Testis (tissue), 5 donors: ENCODE measurements at places on chromosomes 7 and 10.
A peak's percentile ranks its signal among the peaks of the same experiment; 100 is the strongest.

- no peak overlapping the region for H3K4me3 ChIP-seq
- no peak overlapping the region for H3K27ac ChIP-seq
- H3K4me1 ChIP-seq, result peaks cover 13% of the 10 kb centered on the region
- H3K27me3 ChIP-seq, result peaks cover 8% of the 10 kb centered on the region
- no peaks in the 10 kb centered on the region for H3K36me3 ChIP-seq
- no peak for DNase-seq
Observed at GRCh38 chr7:27158436-27159265, 2.2 kb upstream of the HOXA7 start.

- peaks cover 9% of the 10 kb centered on the region for H3K4me1 ChIP-seq
- no peak overlapping the region for H3K4me3 ChIP-seq
- DNase-seq, result no peak
- no peak overlapping the region for H3K27ac ChIP-seq
- no peaks in the 10 kb centered on the region for H3K27me3 ChIP-seq
Observed at GRCh38 chr10:75137533-75138438, 26.3 kb downstream of the SAMD8 start.

- H3K4me3 ChIP-seq, result no peak overlapping the region
- DNase-seq, result no peak
- H3K27me3 ChIP-seq, result no peaks in the 10 kb centered on the region
- no peaks in the 10 kb centered on the region for H3K4me1 ChIP-seq
- H3K36me3 ChIP-seq, result no peaks in the 10 kb centered on the region
Observed at GRCh38 chr10:1646332-1646731, 91.0 kb downstream of the ADARB2 start.

DNA sequence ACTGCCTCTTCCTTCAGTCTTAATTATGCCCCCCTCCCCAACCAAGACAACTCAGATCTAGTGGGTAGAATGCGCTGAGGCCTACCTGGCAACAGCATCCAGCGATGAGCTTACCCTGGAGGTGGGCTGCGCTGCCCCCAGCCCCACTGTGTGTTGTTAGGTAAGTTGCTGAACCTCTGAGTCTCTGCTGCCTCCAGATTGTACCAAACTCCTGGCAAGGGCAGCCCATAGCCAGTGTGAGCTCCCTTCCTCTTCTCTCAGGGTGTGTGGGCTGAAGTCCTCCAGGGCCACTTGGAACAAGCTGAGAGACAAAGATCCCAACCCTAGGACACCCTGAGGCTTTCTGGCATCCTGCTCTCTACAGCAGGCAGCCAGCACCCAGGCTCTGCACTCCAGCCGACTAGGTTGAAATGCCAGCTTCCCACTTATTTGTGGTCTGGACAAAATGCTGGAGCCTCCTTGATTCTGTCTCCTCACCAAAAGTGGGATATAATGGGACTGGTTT lies 135.3 kb downstream of the ARHGAP22 start:
- DNase-seq, result peak; percentile 11
- no peak overlapping the region for H3K4me3 ChIP-seq
- no peaks in the 10 kb centered on the region for H3K27me3 ChIP-seq
- H3K4me1 ChIP-seq, result peaks cover 27% of the 10 kb centered on the region
- H3K36me3 ChIP-seq, result no peaks in the 10 kb centered on the region

DNA sequence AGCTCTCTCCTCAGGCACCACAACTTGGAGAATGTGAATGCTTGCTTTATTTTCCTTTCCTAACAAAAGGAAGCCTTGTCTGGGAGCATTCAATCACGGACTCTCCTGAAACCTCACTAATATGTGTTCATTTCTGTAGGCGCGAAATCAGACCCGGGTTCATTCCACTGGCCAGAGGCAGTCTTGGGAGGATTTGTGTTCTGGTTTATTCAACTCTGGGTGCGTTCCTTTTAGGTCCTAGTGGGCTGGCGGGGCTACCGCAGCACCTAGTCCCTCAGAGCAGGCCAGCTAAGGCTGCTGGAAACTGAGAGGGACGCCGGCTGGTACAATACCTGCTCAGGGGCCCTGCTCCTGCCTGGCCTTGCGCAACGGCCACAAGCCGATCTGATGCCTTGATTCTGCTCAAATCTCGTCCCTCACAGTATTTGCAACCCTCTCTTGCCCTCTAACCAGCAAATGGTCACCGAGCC lies 7.5 kb downstream of the HOXA4 start:
- no peak overlapping the region for H3K27ac ChIP-seq
- H3K4me1 ChIP-seq, result no peaks in the 10 kb centered on the region
- H3K4me3 ChIP-seq, result no peak overlapping the region
- no peaks in the 10 kb centered on the region for H3K27me3 ChIP-seq

DNA sequence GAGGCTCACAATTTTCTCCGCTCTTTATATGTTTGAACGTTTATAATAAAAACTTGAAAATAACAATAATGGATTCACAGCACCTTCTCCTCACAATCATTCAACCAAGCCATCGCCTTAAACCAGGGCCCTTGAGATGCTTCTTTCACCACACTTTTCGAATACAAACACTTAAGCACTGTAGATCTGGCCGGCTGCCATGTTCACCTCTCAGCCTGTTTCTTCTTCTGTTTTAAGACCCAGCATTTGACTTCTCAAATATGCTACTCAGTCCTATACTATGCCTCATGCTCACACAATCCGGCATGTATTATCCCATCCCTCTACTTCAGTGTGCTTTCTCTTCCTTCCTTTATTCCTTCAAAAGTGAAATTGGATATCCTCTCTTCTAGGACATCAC lies 280.6 kb downstream of the TFEC start:
- H3K4me1 ChIP-seq, result no peaks in the 10 kb centered on the region
- DNase-seq, result no peak
- H3K4me3 ChIP-seq, result no peak overlapping the region
- no peak overlapping the region for H3K27ac ChIP-seq

- H3K27me3 ChIP-seq, result no peaks in the 10 kb centered on the region
- H3K36me3 ChIP-seq, result no peaks in the 10 kb centered on the region
- no peaks in the 10 kb centered on the region for H3K4me1 ChIP-seq
- no peak overlapping the region for H3K27ac ChIP-seq
- H3K4me3 ChIP-seq, result no peak overlapping the region
Observed at GRCh38 chr7:127769696-127770400, 117.9 kb downstream of the SND1 start.

DNA sequence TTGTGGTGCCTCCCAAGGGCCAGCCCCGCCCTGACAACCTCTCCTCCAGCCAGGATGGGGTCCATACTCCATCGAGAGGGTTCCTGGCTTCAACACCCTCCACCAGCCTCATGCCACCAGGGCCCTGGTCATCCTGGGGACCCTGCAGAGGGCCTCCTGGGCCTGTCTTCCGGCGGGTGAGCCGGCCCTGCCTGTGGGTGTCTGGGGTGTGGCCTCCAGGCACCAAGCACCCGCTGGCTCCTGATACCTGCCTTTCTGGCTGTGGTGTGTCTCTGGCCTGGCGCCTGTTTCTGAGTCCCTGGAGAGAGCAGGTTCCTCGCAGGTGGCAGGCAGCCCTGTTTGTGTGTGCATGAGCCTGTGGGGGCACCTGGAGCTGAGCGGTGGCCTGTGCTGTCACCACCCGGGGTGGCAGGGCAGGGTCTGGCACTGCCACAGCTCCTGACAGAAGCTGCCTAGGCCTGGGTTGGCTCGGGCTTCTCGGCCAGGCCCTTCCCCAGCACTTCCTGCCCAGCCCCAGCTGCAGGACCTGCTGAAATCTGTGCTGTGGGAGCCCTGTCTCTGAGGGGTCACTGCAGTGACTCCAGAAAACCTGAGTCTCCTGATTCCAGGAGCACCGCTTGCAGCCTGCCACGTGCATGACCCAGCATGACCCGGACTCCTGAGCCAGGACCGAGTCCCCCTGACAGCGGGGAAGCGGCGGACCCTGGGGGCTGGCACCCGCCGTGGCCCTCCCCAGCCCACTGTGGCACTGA lies 18.4 kb downstream of the ADAM8 start:
- H3K36me3 ChIP-seq, result no peaks in the 10 kb centered on the region
- no peak overlapping the region for H3K4me3 ChIP-seq
- no peak overlapping the region for H3K27ac ChIP-seq
- peaks cover 46% of the 10 kb centered on the region for H3K4me1 ChIP-seq
- H3K27me3 ChIP-seq, result no peaks in the 10 kb centered on the region

DNA sequence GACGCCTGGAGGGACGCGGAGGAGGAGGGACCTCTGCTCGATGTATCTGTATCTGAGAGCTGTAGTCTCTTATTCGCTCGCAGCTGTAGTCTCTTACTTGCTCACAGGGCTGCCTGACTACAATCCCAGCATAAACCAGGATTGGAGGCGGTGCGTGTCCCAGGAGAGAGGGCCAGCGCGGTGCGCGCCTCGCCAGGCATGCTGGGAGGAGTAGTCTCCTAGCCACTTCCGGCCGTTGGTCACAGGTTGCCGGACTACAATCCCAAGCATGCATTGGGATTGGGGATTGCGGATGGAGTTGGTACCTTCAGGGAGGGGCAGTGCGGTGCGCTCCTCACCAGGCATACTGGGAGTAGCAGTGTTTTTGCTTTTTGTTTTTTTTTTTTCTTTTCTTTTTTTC lies 421.7 kb upstream of the NUPR2 start:
- no peaks in the 10 kb centered on the region for H3K27me3 ChIP-seq
- no peaks in the 10 kb centered on the region for H3K36me3 ChIP-seq
- DNase-seq, result peak; percentile 84
- H3K27ac ChIP-seq, result no peak overlapping the region

DNA sequence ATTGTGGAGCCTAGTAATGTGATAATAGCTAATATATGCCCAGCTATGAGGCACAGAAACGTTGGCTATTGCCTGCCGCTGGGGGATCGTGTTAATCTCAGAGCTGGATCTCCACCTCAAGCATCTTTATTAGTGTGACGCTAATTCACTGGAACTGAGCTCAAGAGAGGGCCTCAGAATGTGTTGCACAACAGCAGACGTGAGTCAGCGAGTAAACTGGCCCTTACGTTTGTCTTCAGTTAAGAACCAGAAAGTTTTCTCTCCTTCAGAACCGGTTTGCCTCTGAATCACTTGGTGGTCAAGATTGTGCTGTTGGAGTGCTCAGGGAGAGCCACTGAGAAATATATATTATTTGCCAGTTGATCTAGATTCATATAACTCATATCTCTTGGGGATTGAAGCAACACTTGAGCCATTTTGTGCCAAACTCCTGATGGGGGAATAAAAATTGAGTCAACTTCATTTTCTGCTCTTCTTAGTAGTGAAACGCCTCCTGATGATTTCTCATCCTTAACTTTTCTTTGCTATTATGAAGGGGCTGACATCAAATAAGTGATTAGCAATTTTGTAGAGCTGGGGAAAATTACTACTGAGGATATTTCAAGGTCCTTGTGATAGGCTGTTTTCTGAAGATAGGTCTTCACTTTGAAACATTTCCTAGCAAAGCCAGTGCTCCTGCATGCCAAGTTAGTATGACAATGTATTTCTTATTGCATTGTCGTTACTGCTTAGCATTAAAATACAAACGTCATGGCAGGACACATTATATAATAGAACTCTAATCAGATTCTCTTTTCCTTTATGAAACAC lies 22.3 kb downstream of the BZW2 start:
- H3K27ac ChIP-seq, result peak overlapping the region; percentile 65
- peaks cover 9% of the 10 kb centered on the region for H3K4me1 ChIP-seq
- no peaks in the 10 kb centered on the region for H3K36me3 ChIP-seq
- no peak overlapping the region for H3K4me3 ChIP-seq
- H3K27me3 ChIP-seq, result no peaks in the 10 kb centered on the region
- DNase-seq, result peak; percentile 46

GRCh38 chr10:132748135-132748534 lies 37.8 kb downstream of the NKX6-2 start:
- no peaks in the 10 kb centered on the region for H3K36me3 ChIP-seq
- no peaks in the 10 kb centered on the region for H3K4me1 ChIP-seq
- no peak overlapping the region for H3K27ac ChIP-seq

DNA sequence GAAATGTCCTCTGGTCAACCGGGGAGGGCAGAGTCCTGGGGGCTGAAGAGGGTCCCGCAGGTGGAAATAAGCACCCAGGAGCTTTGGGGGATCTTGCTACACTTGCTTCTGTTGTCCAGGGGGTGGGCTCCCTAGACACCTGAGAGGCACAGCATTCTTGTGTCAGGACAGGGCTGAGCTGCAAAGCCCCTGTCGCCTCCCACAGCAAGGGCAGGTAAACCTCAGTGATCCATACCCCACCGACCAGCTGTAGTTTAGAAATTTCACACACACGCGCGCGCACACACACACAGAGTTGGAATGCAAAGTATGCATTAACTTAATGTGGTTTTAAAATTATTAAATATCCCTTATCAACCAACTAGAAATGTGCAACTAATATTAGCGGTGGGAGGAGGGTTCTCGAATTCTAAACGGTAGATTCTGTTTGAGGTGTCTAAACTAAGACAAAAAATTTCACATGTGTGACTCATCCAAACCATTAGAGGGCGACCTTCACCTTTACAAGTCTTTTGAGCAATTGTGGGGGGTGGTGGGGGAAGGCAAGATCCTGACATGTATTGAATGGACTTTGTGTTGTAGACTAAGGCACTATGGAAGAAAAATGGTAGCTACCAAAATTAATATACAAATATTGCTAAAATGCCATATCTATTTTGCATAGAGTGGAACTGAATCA lies 34.3 kb upstream of the PTF1A start:
- DNase-seq, result no peak
- no peaks in the 10 kb centered on the region for H3K27me3 ChIP-seq
- no peak overlapping the region for H3K27ac ChIP-seq
- H3K4me3 ChIP-seq, result no peak overlapping the region
- no peaks in the 10 kb centered on the region for H3K36me3 ChIP-seq

DNA sequence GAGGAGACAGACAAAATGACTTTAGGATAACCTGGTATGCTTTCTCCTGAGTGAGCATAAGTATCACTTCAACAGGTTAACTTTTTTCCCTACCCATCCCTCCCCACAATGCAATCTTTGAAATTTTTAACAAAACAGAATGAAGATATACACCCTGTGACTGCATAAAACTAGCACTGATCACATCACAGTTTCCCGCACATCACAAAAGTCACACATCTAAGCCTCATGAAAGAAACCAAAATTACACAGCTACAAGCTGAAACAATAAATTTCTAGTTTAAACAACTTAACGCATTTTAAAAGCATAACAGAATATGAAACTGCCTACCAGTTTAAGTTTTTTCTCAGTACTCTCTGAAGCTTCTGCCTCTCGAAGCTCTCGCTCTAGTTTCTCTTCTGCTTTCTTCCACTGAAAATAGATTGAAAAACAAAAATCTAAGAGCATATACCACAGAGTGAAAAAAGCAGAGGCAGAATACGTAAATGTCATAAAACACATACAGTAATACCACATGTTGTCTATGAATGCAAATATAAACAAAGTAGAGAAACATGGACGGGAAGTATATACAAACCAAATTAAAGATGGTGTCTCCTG lies 18.1 kb downstream of the NOC3L start:
- H3K4me1 ChIP-seq, result no peaks in the 10 kb centered on the region
- no peaks in the 10 kb centered on the region for H3K36me3 ChIP-seq
- no peak overlapping the region for H3K4me3 ChIP-seq
- H3K27me3 ChIP-seq, result no peaks in the 10 kb centered on the region
- no peak overlapping the region for H3K27ac ChIP-seq

DNA sequence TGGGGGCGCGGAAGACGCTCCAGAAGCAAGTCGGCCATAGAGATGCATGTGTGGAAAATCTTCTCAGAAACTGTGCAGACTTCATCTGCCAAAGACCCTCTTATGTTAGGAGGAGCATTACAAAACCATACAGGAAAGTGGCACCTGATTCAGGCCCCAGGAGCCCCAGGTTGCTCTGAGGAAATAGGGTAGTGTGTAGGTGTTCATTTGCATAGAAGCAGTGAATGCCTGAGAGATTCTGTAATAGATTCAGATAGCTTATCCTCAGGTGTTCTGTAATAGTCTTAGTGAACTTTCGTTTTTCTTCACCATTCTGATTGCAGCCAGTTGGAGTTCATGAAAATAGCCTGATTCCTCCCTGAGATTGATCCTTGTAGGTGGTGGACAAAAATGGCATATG lies 106.4 kb upstream of the GJD4 start:
- no peaks in the 10 kb centered on the region for H3K27me3 ChIP-seq
- H3K36me3 ChIP-seq, result no peaks in the 10 kb centered on the region
- no peak overlapping the region for H3K4me3 ChIP-seq
- no peaks in the 10 kb centered on the region for H3K4me1 ChIP-seq
- H3K27ac ChIP-seq, result no peak overlapping the region
